ENCODE measurements at places on chromosomes 11 and 22.

DNA sequence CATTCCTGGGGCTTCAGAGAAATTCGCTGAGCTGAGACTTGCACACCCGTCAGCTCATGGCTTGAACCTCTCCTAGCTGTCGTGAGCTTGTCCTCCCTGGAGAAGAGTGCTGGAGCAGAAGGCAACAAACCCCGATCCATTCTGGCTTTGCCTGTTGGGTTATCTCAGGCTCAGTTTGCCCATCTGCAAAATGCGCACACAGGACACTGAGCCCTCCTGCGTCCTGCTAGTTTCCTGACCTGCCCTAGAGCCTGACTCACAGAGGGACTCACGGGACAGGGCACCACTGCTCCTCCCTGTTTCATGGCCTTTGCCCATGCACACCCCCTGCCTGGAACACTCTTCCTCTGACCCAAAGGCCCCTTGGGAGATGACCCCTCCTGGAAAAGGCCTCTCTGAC is 365.0 kb downstream of the MN1 start:
- DNase-seq, result no peak

DNA sequence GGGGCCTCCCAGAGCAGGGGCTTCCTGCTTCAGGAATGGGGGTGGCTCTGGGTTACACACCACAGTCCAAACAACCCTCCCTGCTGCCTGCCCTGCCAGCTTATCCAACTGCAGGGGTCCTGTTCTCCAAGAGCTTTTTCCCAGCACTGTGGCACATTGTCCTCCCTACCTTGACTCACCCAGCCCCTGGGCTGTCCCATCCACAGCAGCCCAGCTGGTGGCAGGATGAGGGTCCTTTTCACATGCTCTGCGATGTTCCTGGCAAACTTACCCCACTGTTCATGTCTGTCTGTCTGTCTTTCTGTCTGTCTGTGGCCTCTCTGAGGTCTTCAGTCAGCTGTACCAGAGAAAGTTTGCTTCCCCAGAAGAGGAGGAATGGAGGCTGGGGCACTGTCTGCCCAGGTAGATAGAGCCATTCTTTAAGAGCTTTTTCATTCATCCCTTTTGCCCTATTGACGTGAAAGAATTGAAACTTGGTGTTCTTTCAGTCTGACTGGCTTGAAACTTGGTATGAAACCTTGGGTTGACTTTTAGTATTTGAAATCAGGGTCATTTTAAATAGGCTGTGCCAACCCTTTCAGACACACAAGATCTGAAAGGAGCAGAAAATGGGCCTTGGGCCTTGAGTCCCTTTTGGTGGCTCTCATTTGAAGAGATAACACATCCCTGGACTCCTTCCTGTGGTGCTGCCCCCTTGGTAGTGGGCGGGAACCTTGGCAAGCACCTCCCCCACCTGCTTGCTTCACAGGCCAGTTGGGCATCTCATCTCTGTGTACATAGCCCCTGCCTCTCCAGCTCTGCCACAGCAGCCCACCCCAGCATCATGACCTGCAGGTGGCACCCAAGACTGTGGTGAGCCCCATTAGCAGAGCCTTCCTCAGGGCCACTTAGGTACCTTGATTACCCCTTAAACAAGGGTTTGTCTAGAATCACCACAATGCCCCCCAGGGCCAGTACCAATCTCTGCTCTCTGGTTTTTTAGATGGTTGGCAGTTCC is 74.6 kb upstream of the SUSD2 start:
- DNase-seq, result no peak

GRCh38 chr11:69419662-69420395 is 61.6 kb upstream of the LINC01488 start:
- no peak for DNase-seq

DNA sequence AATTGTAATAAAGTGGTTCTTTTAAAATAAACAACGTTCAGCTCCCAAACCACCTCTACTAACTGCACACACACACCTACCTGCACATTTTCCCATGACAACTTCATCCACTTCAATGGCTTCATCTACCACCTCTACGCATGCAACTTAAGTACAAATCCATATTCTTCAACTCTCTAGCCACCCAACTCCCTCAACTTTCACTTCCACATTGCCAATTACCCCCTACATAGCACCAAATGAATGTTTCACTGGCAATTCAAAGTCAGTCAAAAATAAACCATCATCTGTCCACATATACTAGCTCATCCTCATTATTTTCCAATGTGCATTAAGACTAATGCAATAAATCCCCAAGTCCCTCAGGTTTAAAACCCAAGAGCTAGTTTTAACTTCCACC is 50.7 kb upstream of the ARHGAP32 start:
- no peak for DNase-seq

DNA sequence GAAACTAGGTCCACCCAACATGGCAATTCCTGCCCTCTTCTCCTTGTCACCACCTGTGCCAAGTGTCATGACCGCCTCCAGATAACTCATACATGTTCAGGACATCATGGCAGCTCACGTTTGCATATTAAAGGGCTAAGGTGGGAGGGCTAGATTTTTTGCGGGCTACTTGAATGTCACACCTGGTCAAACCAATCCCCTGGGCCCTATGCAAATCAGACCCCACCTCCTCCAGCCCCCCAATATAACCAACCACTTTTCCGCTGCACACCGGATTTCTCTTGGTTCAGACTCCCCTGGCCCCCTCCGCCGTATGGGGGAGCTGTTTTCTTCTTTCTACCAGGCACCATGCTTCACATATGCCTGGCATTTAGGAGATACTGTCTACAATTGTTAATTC is 12.6 kb downstream of the UPB1 start:
- DNase-seq, result no peak

DNA sequence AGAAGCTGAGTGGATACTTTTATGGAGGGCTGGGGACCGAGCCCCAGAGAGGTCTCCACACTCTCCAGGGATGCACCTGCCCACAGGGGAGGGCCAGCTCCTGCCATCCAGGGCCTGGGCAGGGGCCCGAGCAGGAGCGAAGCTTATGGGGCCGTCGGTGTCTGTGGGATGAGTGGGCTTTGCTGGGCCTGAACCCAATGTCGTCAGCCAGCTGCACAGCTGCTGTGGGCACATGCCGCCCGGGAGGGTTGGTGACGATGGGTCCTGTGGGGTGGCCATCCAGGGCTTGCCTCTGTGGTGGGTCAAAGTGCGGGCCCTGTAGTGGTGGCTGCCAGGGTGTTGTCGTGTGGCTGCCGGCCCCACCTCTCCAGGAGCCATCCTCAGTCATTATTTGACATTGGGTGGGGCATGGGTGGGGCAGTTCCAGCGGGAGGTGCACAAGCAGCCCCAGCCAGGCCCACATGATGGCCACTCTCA is 447.1 kb downstream of the TBC1D22A start:
- DNase-seq, result no peak

- DNase-seq, result no peak
Measured at GRCh38 chr11:76962583-76963416, 71.4 kb upstream of the B3GNT6 start.

DNA sequence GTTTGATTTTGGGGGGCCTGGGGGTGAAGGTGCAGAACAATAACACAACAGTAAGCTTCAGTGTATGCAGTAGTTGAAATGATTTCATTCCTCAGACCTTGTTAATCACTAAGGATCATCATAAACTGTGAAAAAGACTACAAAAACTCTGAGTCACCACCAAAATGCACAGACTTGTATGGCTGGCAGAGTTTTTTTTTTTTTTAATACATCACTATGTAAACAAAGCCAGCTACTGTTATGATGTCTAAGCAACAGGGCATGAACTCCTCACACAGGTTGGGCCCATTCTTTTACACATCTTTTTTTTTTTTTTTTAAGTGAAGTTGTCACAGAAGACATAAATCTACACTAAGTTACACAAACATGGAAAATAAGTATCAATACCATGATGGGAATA is 311.9 kb downstream of the GUCY1A2 start:
- DNase-seq, result peak; percentile 63

DNA sequence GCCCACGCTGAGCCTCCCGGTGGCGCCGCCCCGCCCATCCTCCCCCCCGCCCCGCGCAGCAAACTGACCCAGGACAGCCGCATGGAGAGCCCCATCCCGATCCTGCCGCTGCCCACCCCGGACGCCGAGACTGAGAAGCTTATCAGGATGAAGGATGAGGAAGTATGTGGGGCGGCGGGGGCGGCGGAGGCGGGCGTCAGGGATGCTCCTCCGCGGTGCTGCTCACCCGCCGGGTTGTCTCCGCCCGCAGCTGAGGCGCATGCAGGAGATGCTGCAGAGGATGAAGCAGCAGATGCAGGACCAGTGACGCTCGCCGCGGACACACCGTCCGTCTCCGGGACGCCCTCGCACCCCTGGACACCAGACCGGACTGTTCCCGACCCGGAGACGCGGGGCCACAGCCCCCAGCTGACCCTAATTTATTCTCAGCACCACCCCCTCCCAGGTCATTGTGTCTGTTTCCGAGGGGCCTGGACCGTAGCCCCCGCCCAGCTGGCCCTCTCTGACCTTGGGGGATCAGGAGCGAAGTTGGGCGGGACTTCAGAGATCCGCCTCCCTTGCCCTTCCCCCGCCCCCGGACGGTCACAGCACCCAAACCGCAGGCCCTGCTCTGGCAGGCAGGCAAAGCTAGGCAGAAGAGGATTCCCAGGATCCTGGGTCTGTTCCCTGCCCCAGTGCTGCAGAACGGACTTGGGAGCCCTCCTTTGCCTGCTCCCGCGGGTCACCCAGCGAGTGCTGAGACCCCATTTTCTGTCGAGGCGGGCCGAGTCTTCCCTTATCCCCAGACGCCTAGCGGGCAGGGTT is 959 bp upstream of the GP1BB start:
- DNase-seq, result no peak

DNA sequence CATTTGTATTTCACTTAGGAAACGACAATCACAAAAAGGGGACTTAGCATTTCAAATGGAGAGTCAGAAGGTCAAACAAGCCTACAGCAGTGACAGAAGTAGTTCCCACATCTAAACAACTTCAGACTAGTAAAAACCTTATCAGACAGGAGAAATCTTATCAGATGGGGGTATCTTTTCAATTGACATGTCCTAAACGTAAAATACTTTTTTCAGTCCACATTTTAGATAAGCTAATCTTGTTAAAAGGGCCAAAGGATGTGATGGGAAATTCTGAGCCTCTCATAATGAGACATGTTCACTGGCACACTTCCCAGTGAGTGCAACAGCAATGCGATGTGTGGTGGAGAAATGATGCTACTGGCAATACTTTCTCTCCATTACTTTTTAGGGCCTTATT is 2.4 kb downstream of the MAPK1 start:
- no peak for DNase-seq

- DNase-seq, result no peak
Measured at GRCh38 chr11:111021131-111021530, 224.4 kb upstream of the POU2AF2 start.

DNA sequence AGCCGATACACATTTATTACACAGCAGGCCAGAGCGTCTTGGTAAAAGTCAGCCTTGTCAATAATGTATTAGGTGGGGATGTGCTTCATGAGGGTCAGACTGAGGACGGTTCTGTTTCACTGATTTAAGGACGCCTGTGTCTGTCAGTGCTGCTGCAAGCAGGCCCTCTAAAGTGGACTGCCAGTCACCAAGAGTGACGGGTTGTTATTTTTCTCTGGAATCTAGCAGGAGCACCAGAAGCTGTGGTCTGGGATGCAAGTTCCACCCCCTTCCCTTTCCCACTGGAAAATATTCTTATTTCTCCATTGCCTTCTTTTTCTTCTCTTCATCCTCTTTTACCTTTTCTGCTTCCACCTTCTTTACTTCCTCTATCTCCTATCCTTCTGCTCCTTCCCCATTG is 191.2 kb upstream of the NCAM1 start:
- DNase-seq, result no peak

DNA sequence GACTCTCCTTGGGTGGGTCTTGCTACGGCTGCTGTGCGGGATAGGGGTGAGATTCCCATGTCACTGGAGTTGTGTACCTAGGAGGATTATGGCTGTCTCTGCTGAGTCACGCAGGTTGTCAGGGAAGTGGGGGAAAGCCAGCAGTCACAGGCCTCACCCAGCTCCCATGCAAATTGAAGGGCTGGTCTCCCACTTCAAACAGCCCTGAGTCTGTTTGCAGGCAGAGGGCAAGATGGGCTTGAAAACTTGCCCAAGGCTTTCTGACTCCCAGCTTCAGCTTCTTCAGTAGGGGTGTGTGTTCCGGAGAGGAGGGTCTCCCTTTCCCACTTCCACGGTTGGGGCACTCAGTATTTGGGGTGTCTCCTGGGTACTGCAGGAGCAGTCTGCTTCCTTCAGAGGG is 10.9 kb upstream of the SC5D start:
- DNase-seq, result no peak

DNA sequence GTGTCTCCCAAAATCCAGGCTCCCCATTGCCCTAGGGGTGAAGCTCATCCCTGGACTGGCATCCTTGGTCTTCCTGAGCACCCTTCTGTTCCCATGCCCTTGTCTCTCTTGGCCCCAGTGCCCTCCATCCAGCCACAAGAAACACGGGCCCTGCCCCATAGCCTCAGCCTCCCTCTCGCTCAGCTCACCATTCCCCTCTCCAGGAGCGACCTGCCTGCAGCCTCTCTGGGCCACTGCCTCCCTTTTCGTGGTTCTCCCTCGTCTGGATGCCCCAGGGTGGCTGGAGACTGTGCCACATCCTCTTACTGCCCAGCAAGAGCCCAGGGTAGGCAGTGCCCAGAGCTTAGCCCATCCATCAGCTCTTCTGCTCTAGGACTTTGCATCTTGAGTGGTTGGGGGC is 532.1 kb downstream of the TBC1D22A start:
- DNase-seq, result no peak

- no peak for DNase-seq
Measured at GRCh38 chr11:113494021-113494420, 18.8 kb upstream of the DRD2 start.

GRCh38 chr11:71990701-71991100 is 8.0 kb upstream of the IL18BP start:
- no peak for DNase-seq

DNA sequence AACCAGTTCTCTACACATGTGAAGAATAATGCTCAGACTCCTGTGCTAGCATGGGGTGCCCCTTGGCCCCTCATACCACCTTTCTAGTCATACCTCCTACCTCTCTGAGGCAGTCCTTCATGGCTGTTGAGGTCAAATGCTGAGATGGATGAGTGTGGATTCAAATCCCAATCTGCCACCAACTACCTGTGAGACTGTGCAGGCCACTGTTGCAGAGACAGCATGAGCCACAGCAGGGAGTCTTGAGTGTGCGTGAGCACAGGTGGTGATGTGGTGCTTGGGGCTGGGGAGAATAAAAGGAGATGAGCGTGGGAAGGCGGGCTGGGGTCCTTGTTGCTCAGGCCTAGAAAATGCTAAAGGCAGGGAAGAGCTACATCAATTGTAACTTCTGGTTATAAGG is 218.0 kb upstream of the E2F8 start:
- DNase-seq, result no peak
